ENCODE measurements at places on chromosomes 7 and 10.

- DNase-seq, result no peak
These were observed 67.1 kb downstream of the MTURN start for GRCh38 chr7:30201921-30202320.

GRCh38 chr7:15219758-15220157 is 317.2 kb upstream of the DGKB start:
- no peak for DNase-seq

GRCh38 chr7:5139998-5140397 is 50.0 kb upstream of the WIPI2 start:
- DNase-seq, result peak; percentile 8

GRCh38 chr7:93889261-93889660 is 1.3 kb downstream of the TFPI2 start:
- no peak for DNase-seq

DNA sequence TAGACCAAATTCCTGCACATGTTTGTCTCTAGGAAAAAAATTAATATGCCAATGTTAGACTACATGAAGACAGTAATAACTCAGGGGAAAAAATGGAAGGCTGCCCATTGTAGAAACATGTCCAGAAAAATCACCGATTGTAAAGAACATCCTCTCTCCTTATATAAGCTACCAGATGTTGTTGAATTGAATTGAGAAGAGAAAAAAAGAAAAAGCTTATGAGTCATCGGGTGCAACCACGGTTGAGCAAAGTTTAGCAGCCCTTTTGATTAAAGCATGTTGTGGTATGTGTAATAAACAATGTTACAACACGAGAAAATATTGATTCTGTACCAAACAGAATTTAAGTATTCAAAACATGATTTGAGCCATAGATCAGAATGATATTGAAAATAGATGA is 102.3 kb upstream of the ARHGAP21 start:
- DNase-seq, result no peak

- DNase-seq, result peak; percentile 93
These were observed 50.5 kb upstream of the FOXK1 start for GRCh38 chr7:4631380-4632179.

GRCh38 chr7:158371856-158372255 is 215.8 kb downstream of the PTPRN2 start:
- DNase-seq, result no peak

DNA sequence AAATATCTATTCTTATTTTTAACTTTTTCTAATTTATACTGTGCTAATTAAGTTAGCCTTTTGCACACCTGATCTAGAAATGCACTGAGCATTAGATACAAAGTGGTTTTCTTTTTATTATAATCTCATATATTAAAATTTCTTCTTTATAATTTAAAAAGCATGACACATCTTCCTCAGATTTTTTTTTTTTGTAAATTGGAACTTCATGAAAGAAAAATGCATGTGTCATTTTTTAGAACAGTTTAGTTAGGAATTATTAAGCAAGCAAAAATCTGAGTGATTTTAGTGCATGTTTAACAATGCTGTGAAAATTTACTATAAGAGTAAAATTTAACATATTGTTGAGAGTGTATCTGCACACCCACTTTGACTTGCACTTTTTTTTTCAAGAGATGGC is 367.9 kb downstream of the TFEC start:
- DNase-seq, result no peak
